ENCODE measurements at places on chromosomes 1 and 21.

DNA sequence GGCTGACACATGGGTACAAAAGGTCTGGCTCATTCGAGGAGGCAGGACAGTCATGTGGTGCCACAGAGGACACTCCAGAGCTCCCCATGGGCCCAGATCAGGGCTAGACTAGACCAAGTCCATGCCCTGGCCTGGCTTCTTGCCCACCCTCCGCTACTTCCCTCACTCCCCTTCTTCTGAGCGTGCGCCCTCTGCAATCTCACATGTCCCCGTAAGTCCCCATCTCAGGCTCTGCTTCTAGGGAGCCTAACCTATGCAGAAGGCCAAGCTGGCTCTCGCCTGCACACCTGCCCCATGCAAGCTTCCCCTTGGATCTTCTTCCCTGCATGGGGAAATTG is 553.6 kb downstream of the PTPRU start:
- no peak for DNase-seq

DNA sequence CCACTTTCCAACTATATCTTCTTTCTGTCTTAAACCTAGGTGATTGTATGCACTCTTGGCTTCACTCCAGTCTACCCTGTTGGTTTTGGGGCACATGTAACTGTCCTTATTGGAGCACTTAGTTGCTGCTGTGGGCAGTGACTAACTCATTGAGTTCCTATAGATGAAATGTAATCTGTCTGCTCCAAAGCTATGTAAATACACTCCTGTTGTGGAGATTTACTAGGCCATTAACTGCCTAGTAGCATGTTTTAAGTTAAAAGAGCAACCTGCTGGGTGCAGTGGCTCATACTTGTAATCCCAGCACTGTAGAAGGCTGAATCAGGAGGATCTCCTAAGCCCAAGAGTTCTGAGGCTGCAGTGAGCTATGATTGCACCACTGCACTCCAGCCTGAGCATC is 137.6 kb downstream of the ZMYM4 start:
- DNase-seq: no peak

DNA sequence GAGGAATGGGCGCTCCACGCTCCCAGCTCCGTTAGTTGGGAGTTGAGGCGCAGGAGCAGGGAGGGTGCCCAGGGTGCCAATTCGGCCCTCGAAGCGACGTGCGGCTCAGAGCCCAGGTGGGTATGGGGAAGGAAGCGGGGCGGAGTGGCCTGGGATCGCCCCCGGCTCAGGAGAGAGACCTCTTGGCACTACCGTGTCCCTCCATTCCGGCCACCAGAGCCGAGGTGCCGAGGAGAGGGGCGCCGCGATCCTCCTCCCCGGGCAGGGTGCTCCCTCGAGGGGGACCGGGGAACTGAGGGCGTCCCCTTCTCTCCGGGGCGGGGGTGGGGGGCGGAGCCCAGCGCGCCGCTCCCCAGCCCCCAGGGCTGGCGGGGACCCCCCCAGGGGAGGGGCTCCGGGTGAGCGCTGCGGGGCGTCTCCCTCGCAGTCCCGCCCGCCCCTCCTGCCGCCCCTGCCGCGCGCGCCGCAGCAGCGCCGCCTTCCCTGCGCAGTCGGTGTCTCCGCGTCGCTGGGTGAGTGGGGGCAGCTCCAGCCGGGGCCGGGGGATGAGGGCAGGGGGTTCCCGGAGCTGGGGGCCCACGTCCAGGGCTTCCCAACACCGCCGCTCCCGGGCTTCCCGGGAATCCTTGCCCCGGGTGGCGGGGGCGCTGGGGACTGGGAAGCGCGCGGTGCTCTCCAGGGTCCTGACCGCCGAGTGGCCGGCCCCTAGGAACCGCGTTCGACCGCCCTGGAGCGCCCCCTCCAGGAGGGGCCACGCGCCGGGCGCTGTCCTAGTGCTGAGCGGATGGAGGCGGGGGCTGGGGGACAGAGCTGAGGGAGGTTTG is at the start of gene HPCA:
HPCA (plus strand) TSS at position 488 of the 824 bp plus-strand sequence. CDS start 2,408 bp downstream, outside the sequence.
- no peak for DNase-seq

DNA sequence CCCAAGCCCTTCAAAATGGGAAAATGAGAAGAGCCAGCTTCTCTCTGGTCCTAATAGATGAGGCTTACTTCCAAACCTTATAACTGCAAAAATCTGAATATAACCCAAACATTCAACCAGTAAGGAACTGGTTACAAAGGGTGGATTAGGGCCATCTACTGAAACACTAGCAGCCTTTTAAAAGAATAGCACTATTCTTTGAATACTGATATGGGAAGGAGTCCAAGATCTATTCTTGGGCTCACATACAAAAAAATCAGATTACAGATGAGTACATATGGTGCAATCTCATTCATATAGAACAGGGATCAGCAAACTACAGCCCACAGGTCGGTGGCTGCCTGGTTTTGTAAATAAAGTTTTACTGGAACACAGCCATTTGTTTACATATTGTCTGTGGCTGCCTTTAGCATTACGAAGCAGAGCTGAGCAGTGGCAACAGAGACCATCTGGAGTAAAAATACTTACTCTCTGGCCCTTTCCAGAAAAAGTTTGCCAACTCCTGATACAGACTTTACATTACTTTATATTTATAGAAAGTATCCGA is 167.7 kb downstream of the ZSCAN20 start:
- no peak for DNase-seq

DNA sequence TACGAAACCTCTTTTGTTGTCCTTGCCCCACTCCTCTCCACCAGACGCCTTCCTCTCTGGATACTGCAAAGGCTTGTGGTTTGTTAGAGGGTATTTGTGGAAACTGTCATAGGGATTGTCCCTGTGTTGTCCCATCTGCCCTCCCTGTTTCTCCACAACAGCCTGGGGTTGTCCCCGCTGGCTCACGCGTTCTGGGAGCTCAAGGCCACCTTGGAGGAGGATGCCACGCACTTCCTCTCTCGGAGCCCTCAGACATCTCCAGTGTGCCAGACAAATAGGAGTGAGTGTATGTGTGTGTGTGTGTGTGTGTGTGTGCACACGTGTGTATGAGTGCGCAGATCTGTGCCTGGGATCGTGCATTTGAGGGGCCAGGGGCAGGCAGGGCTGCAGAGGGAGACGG is 37.6 kb upstream of the IL19 start:
- no peak for DNase-seq

DNA sequence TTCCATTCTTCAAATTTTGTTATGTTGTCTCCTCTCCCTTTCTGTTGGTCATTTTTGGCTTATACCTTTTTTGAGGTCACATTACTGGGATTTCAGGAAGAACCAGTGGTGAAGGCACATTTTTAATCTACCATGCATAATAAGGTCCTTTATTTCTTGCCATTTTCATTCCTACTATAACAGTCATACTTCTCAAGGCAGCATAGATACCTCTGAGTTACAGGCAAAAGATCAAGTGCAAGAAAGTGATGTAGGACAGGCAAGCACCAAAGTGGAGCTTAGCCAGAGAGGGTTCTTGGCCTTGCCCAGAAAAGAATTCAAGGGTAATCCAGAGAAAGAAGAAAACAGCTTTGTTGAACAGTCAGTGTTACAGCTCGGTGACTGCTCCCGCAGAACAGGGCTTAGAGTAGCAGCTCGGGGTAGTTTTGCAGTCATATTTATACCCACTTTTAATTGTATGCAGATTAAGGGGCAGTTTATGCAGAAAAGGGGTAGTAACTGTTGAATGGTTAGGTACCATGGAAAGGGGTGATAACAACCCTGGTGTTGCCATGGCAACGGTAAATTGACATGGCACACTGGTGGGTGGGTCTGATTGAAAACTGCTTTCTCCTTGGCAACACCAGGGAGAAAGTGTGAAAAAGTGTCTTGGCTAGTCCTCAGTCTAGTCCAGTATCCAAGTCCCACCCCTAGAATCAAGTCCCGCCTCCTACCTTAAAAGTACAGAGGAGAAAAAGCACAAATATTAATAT is 39.6 kb upstream of the DOCK7 start:
- DNase-seq: no peak

DNA sequence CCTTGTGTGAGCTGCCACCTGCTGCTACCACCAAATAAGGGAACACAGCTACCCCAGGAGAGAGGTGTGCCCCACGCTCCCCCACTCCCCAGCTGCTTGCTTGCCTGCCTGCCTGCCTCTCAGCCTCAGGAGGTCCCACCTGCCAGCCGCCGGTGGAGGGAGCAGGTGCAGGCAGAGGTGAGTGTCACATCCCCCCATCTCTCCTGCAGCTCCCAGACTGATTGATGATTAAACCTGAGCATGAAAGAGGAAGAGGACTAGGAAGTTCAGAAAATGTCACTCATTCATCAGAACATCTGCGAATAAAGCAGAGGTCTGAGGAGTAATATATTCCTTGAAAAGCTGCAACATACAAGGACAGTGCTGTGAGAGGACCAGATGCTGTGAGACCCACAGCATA is 58.6 kb upstream of the HIVEP3 start:
- no peak for DNase-seq

GRCh38 chr1:41500378-41500777 is 15.9 kb upstream of the EDN2 start:
- DNase-seq: no peak

DNA sequence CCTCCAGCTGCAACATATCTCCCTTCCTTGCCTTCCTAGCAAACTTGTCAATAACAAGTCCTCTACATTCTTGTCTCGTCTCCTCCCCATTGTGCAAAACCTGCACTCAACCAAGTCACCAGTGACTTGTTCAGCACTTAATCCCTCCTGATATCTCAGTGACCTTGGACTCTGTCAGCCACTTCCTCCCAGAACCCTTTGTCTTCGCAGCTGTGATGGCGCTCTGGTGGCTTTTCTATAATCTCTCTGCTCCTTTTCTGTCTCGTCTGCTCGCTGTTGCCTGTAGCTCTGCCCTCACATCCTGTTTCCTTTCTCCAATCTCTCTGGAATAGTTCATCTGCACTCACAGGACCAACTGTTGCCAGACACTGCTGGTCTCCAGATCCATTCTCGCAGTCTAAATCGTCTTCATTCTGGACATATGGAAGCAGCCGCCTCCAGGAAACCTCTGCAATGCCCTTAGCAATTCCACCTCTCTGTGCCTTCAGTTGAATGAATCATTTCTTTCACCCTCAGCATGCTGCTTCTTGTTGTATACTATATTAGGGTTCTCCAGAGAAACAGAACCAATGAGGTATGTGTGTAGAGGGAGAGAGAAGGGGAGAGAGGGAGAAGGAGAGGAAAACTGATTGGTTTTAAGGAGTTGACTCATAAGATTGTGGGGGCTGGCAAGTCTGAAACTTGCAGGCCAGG is 17.4 kb upstream of the IFNAR2 start:
- DNase-seq: no peak

- no peak for DNase-seq
These were observed 88.8 kb downstream of the MRPL39 start for GRCh38 chr21:25518491-25518911.

DNA sequence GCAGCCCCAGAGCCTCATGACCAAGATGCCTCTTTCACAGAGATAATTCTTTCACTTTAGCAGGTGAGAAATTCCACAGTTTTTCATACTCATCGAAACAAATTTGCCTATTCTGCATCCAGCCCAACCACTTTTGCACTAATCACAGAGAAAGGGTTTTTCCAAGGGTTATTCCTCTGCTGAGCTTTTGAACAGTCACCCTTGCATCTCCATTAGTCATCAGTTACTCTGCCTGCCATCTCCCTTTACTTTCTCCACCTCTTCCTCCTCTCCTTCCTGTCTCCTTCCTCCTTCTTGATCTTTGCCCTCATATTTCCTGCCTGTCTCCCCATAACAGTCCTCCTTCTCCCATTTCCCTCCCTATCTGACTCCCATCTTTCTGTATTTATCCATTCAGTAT is 43.9 kb downstream of the FH start:
- DNase-seq: no peak

DNA sequence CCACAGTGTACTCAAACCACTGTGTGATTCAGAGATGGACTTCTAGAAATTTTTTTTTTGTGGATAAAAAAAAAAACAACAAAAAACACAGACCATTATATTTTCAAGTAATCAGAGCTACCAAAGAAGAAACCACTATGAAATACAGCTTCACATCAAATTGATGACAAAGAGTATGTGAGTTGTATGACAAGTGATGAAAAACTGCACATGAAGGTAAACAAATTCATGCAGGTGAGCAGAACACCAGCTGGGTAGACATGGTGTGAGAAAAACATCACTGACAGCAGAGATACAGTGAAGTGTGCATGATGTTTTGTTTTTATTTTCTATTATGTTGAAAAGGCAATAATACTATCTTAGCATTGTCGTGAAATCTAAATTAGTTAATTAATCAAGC is 8.0 kb upstream of the PTPRC start:
- DNase-seq: no peak

GRCh38 chr1:209775678-209776077 is 8.7 kb downstream of the C1orf74 start:
- no peak for DNase-seq

- DNase-seq: no peak
These were observed 6.6 kb downstream of the SDC3 start for GRCh38 chr1:30901798-30902581.

DNA sequence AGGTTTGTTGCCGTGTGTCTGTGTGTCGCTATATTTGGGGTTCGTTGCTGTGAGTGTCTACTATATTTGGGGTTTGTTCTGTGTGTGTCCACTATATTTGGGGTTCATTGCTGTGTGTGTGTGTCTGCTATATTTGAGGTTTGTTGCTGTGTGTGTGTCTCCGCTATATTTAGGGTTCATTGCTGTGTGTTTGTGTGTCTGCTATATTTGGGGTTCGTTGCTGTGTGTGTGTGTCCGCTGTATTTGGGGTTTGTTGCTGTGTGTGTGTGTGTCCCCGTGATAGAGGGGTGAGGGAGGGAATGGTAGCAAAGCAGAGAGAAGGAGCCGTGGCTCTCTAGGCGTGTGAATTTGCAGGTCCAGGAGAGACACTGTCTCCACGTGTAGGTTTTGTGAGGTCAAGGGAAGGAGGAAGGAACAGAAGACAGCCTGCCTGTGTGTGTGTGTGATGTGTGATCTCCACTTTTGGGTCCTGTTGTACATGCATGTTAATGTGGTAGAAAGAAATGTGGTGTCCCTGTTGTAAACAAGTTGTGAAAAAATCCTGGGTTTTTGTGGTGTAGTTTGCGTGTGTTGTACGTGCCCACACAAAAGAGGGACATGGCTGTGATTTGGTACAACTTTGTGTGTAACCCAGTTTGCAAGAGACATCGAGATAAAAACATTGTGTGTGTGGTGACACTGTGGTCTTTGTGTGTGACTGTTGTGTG is 56.3 kb upstream of the ECE1 start:
- DNase-seq: no peak

GRCh38 chr1:88175120-88175630 is 508.9 kb upstream of the PKN2 start:
- DNase-seq: no peak

DNA sequence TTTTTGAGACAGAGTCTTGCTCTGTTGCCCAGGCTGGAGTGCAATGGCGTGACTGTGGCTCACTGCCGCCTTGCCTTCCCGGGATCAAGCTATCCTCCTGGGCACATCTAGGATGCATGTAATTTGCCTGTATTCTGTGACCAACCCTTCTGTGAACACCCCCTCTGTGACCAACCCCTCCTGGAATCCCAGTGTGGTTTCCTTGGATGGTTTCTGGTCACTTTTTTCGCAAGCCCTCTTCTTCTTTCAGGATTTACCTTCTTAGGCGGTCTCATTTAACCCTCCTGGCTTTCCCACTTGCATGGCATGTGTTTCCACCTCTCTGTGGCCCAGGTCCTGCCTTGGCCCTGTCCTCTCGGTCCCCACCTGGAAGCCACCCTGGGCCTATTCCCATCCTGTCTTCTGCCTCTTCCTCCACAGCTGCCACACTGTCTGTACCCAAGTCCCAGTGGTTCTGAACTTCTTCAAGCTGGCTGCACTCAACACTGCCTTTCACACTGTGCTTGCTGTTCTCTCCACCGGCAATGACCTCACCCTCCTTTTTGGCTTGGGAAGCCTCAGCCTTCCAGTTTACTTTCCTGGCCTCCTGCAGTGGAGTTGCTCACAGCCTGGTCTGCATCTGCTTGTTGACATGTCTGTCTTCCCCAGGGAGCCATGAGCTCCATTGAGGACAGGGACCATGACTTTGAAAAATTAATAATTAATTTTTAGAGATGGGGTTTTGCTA is 57.0 kb downstream of the DISC1 start:
- DNase-seq: no peak

Data from stimulated activated CD8-positive, alpha-beta memory T cell treated with anti-CD3 and anti-CD28 coated beads, Interleukin-15, amount 100 ng/mL, for 4 hours (primary cell).